ENCODE measurements at places on chromosomes 4 and X.

DNA sequence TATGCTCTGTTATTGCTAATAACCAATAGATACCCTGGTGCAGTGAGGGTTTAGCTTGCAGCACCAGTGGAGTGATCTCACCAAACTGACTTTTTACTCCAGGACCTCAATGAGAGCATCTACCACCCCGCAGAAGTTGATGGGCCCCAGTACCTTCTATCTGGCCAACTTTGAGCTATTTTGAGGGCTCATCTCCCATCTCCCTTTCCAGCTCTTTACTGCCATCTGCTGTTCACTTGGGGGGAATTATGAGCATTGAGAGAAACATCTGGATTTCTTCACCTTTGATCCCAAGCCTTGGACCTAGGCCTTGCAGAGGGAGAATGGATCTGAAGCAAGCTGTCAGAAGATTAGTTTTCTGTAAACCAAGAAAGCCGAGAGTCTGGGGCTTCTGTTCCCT, 143.6 kb downstream of the TMEM164 start:
- no peak for DNase-seq

DNA sequence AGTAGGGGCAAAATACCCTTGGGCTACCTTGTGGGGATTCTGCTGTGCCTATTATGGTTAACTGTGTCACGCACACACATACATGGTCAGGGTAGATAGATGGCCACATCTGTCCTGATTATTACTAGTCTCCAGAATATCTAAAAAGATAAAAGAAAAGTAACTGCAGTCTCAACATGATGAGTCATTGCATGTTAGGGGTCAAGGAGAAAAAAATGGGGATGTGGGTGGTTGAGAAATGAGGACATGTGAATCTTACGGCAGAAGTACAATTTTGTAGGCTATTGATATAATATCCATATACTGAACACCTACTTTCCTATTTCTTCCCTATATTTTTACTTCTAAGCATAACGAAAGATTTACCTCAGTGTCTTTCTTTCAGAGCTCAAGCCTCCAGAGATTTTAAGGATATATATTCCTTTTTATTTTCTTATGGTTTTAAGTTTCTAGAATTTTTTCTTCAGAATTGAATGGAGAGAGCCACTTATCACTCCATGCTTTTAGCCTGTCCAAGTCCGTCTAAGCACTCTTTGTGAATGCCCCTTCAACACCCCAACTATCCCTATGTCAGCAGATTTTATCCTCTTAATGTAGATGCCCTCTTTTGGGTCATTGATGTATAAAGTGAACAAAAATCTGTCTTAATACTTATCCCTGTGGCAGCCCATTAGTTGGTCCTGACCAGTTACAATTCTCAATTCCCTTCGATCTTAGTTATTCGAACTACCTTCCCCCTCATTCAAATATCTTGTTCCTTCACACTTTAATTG, 642.2 kb downstream of the IQCM start:
- DNase-seq = no peak

DNA sequence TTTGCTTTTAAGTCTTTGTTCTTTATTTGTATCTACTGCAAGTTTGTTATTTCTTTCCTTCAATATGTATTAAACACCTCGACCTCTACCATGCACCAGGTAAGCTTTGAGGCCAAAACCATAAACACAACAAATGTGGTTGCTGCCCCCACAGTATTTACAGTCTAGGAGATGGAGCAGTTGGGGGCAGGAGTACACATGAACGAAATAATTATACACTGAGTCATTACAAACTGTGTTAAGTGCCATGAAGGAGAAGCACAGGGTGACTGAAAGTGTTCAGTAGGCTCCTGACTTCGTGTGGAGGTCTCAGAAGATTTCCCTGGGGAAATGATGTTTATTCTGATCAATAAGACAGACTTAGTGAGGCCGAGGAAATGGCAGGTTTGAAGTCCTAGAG, 30.3 kb downstream of the SLC25A43 start:
- DNase-seq = no peak

- no peak for DNase-seq
These were observed 6.7 kb upstream of the ZNF41 start for GRCh38 chrX:47489507-47490275.

- DNase-seq = no peak
These were observed 41.9 kb downstream of the ARHGEF38 start for GRCh38 chr4:105594099-105595010.

GRCh38 chrX:150084496-150085229, 146.4 kb upstream of the EOLA2 start:
- DNase-seq = no peak

DNA sequence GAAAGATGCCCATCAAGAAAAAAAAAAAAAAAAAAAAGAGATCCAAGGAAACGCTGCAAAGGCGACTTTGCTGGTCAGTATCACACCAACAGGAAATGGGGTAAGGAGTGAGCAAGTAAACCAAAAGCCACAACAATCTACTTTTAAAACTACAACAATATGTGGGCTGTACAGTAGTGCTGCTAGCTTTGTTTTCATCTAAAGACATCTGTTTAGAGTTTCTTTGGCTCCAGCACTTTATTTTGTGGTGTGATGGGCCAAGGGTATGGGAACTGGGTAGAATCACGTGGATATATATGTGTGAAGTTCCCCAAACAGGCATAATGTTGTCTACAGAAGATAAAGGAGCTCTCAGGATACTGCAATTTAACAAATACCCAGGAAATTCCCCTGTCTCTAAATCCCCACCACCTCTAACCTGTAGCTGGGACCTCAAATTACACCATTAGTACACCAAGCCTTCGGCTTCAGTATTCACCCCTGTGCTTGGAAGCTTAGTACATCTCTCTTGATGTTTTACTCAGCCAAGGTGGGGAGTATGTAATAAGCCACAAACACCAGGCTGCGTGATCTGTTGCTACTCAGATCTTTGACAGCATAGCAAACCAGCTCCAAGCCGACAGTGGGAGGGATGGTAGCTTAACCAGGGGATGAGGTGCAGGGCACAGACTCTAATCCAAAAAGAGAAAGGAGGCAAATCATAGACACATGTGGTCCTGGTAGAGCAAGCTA, 207.9 kb downstream of the HS6ST2 start:
- DNase-seq = no peak

DNA sequence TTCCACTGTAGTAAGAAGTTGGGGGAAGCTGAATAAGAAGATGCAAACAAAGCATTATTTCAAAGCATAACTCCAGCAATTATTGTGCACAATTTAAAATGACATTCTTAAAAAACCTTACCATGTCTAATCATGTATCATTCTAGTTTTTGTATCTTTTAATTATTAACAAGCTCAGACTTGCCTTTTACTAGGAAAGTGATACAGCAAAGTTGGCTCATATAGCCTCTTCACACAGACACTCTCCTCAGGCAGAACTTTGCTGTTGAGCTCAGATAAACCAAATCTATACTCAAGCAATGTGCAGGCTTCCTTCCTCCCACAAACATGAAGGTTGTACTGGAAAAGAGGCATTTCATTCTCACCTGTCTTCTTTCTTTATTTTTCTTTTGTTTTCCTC, 358.7 kb upstream of the EMCN start:
- no peak for DNase-seq

DNA sequence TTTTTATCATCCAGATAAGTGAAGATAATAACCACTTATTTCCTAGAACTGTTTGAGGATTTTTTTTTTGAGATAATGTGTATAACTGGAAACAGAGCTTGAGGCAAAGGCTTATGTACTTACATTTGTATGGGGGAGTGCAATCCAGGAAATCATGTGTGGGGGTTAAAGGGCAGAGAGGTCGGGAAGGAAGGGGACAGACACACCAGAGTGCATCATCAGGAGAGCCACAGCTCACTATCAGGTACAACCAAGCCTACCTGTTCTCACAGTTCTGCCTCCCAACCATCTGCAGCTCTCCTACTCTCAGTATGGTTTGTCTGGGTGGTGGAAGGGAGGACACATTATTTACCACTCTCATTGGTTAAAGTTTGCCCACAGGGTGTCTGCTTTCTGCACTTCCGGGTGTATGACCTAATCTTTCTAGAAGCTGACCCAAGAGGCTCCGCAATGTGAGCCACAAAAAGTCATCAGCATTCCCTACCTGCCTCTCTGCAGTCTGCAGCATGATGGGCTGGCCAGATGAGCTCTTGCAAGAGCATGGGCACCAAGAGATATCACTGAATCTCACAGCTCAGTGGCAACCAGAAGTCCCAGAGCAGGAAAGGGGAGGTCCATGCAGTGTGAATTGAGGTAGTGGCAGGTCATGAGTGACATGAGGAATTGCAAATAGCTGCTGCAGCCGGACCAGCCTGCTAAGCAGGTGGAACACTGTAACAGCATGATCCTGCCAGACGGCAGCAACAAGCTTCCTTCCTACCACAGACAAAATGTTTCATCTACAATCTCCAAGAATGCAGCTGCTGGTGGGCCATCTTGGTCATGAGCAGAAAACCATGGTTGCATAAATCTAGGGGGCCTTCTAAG, 36.9 kb upstream of the SPRY1 start:
- no peak for DNase-seq

- no peak for DNase-seq
These were observed 127.2 kb downstream of the FBXW7 start for GRCh38 chr4:152408514-152409327.

DNA sequence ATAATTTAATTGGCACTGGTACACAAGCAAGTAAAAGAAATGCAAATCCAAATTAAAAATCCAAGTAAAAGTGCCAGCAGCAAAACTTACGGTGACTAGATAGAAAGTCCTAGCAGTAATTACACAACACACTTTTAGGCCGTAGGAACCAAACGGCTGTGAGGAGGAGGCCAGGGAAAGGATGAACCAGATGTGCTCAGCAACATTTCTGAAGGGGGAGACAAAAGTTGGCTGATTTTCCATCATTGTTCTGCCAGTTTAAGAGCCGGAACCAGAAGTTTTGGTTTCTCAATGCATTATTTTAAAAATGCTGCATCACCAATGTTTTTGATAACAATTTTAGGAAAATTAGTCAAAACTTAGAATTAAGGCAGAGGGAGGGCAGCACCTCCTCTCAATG, 68.7 kb upstream of the ENPP6 start:
- DNase-seq = no peak

DNA sequence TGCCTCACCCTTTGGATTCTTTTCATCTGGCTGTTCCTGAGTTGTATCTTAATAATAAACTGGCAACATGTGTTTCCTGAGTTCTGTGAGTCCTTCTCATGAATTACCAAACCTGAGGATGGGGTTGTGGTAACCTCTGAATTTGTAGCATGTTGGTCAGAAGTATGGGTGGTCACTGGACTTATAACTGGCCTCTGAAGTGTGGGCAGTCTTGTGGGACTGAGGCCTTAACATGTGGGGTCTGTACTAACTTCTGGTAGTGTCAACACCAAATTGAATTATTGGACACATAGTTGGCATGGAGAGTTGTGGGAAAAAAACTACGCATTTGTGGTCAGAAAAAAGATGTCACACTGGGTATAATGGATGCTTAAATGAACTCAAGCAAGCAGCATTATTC, 45.0 kb upstream of the TNIP3 start:
- no peak for DNase-seq

GRCh38 chr4:120785202-120785601, 137.3 kb downstream of the PRDM5 start:
- no peak for DNase-seq

GRCh38 chrX:24343719-24344118, 16.7 kb upstream of the SUPT20HL1 start:
- DNase-seq = no peak

DNA sequence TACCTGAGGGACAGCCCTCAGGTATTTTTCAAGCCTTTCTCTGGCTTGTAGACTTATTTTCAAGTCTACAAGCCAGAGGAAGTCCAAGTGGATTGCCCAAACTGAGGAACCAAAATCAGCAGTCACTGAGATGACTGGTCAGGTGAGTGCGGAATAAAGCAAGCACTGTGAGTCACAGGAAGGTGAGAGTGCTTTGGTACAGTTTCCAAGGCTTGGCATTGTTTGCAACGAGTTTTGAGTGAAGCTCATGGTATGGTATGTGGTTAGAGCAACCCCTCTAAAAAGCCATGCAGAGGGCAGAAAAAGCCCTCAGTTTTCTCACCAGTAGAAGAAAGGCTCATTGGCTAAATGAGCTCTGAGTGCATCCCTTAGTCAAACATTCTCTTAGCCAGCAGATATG, 112.8 kb upstream of the EOLA2 start:
- DNase-seq = no peak

DNA sequence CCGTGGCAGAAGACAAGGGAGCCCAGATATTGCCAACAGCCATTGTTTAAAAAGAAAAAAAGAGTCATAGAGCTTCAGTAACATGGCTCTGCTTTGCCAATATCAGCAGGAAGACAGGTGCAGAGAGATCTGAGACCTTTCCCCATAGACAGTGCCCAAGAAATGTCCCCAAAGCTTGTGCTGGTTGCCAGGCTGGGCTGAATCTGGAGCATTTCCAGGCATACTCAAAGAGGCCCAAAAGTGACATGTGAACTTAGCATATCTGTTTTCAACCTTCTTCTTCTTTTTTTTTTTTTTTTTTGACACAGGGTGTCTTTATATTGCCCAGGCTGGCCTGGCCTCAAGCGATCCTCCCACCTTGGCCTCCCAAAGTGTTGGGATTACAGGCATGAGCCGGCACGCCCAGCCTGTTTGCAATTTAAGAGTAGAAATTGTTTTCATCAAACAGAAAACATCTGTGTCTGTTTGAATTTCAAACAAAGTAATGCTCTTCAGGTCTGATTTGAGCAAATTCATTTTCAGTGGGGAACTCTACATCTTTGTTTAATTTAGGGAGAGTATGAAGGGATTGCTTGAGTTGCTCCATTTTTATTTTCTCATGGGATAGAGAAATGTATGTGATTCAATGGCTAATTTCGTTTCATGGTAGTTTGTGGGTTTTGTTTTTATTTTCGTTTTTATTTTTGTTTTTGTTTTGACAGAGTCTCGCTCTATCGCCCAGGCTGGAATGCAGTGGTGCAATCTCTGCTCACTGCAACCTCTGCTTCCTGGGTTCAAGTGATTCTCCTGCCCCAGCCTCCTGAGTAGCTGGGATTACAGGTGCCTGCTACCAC, 56.6 kb upstream of the RBM47 start:
- no peak for DNase-seq

DNA sequence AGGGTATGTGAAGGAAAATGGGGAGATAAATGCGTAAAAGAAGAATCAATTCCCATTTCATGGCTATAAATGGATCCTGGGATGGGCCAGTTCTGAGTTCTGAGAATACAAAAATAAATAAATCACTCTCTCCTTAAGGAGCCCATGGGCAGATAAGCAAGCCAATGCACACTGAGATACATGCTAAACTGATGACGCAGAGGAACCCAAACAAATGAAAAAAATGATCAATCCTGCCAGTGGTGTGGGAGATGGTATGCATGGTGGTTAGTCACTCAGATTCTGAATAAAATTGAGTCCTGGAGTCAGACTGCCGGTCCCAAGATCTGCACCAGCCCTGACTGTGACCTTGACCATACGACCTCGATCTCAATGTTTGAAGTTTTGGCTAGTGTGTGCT, 59.7 kb downstream of the NEIL3 start:
- DNase-seq = no peak

- peak; percentile 21 for DNase-seq
These were observed at the start of gene DDX60 for GRCh38 chr4:168318266-168318895. DDX60 (minus strand) TSS chr4:168318752; CDS start chr4:168311259, 7,493 bp downstream.

DNA sequence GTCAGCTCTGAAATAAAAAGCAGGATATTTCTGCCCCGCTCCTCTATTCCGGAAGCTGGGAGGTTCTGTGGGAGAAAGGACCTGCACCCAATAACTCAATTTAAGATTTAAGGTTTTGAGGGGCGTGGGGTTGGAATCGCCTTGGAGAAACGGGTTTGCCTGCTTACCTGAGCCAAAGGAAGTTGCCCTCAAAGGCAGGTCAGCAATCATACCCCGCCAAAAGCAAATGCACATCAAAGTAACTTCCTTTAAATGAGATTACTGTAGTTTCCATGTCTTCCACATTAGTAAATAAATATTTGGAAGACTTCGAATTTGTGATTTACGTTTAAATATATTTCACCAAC, 978 bp upstream of the HS3ST1 start:
- DNase-seq = no peak

All from NCI-H1436 treated with DMSO at 0.1 percent for 48 hours (cell line).